ENCODE measurements at places on chromosomes 13 and 19.

GRCh38 chr19:582497-583197 is 7.0 kb upstream of the HCN2 start:
- DNase-seq = no peak

GRCh38 chr13:46170268-46170667 is 11.7 kb downstream of the LCP1 start:
- DNase-seq = no peak

GRCh38 chr19:46014941-46015686 is 7.7 kb downstream of the PGLYRP1 start:
- peak; percentile 82 for DNase-seq

DNA sequence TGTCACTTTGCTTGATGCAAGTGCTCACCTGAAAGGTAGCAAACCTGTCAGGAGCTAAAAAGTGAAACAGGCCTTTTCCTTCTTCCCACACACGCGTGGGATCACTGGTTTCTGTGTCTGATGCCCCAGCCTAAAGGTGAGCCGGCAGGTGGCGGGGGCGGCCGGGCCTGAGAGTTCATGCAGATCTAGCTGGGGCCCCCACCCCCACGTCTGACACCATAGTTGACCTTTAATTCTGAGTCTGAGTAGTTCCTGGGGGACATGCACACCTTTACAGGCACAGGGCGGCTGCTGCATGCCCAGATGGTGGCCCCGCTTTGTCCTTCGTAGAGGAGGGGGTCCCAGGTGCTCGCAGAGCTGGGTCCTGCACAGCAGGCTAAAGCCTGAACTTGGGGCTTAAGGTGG is 345.3 kb downstream of the TEX29 start:
- no peak for DNase-seq

GRCh38 chr19:41535029-41535622 is 40.8 kb upstream of the CEACAM21 start:
- no peak for DNase-seq

DNA sequence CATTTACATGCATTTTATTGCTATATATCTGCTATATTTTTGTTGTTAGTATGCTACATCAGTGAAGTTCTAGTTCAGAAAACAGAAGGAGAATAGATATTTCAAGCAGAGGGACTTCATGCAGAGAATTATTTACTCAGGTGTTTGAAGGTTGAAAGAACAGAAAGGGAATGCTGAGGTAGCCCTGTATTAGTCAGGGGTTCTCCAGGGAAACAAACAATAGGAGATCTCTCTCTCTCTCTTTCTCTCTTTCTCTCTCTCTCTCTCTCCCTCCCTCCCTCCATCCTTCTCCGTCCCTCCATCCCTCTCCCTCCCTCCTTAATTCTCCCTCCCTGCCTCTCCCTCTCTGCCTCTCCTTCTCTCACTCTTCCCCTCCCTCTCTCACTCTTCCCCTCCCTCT is 114.3 kb upstream of the TDRD3 start:
- no peak for DNase-seq

- DNase-seq = no peak
These were observed 19.6 kb upstream of the SIGLEC6 start for GRCh38 chr19:51550848-51551672.

GRCh38 chr19:16473875-16474392 is 2.2 kb upstream of the EPS15L1 start:
- DNase-seq = no peak

DNA sequence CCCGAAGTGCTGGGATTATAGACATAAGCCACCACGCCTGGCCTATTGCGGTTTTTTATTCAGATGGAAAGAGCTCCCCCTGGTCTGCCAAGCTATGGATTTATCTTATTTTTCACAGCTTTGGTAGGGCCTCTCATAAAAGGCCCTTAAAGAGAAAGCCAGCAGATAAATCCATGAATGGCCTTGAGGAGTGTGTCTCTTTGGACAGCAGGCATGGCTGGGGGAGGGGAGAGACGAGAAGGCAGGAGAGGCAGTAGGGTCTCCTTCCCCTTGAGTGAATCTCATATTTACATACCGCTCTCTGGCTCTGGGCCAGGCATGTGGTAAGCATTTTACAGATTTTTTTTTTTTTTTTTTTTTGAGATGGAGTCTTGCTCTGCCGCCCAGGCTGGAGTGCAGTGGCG is 25.2 kb downstream of the MARK4 start:
- no peak for DNase-seq

DNA sequence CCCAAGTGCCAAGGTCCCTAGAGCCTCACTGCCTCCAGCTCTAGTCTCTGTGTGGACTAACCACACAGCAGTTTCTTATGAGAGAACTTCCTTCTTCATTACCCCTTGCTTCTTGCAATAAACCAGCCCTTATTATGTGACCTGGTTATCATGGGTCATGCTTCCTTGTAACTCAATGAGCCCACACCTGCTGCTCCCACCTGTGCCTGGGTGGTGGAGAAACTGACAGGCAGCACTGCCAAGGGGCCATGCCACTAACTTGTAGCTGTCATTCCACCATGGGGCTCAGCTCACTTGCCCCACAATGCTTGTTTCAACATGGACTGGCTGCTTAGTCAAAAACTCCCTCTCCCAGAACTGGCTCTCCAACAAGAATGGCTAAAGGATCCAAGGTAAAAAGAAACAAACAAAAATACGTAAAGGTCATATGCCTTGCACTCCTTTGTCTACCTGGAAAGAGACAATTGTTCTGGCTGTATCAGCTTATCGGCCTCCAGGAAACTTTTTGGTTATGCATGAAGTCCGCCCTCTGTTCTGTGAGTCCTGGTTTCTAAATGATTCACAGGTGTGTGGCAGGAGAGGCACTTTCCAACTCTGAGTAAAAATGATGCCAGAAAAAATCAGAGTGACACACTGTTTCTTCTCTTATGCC is 446.4 kb downstream of the COG6 start:
- no peak for DNase-seq

DNA sequence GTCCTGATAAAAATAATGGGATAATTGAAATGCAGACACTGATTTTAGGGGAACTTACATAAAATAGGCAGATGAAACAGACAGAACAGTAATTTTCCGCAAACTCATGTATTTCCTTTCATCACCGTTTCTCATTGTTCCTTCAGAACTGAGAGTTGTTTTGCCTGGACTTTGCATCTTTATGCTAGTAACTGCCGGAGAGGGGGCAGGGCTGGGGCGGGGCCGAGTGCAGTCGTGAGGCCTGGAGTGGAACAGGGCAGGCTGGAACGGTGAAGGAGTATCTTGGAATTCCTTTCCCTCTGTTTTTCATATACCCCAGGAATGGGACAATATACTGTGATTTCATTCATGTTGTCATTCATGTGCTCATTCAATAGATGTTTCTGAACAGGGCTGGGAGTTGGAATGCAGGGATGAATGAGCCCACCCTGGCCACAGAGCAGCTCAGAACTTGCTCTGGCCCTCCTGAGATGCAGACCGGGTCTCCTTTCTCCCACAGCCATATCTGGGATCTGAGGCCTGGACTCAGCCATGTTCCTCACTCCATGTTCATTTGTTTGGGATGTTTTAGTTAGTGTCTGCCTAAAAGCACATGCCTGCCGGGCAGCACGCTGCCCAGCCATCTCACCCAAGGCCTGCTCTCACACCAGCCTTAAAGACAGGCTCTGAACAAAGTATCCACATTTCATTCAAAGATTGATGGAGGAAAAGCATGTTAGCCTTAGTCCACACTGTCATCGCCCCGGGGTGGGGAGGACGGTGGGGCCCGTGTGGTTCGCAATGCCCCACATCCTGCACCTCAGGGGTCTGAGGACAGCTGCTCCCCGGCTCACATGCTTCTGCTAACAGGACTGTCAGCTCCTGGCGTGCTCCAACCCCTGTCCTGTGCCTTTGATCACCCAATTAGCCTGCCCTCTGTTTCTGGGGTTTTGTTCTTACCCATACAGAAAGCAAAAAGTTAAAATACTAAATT is 92.9 kb downstream of the SOX1 start:
- DNase-seq = no peak

GRCh38 chr13:112233256-112233655 is 142.9 kb upstream of the SPACA7 start:
- DNase-seq = no peak

DNA sequence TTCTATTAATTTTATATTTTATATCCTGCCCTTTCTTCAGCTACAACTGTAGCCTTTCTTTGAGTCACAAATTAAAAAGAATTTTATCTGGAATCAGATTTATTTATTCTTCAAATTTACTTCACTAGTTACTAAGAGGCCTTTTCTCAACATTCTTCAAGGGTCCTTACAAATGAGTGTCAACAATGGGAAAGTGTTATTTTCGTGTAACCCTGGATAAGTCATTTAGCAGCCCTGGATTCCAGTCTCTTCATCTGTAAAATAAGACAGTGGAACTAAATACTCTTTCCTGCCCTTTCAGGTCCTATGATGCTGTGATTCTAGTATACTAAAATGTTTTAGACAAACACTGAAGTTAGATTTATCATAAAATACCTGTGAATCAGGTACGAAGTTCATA is 397.0 kb downstream of the KLF12 start:
- DNase-seq = no peak

GRCh38 chr19:38389101-38389925 is 816 bp downstream of the SPRED3 start:
- DNase-seq = peak; percentile 91

GRCh38 chr19:39679056-39679790 is 23.5 kb downstream of the LGALS16 start:
- DNase-seq = no peak

GRCh38 chr19:23527797-23528196 is 132.5 kb upstream of the ZNF91 start:
- DNase-seq = no peak

GRCh38 chr13:54486421-54487166 is 1458.0 kb downstream of the OLFM4 start:
- no peak for DNase-seq

All from RWPE1 (cell line).